ENCODE measurements at places on chromosomes 6 and 20. TPM values are rescaled to one million over a fixed set of nuclear protein-coding genes. Genes with fewer than 3 reads are reported as not detected.

GRCh38 chr6:100685747-100686146 lies 195.4 kb downstream of the ASCC3 start:
- DNase-seq: no peak
- H3K4me1 ChIP-seq: no peaks in the 10 kb centered on the region
- H3K27ac ChIP-seq: no peak overlapping the region
- H3K4me3 ChIP-seq: no peak overlapping the region
- no peaks in the 10 kb centered on the region for H3K27me3 ChIP-seq

RIMS1 gene
- 5.5 TPM for total RNA-seq

CALHM4 gene
- not detected for total RNA-seq

MCCD1 gene
- 0.47 TPM for total RNA-seq

- no peak overlapping the region for H3K4me3 ChIP-seq
- H3K27me3 ChIP-seq: no peaks in the 10 kb centered on the region
- peaks cover 5% of the 10 kb centered on the region for H3K4me1 ChIP-seq
- peak; percentile 63 for DNase-seq
Measured at GRCh38 chr6:130981409-130981808, 81.6 kb downstream of the EPB41L2 start.

GRCh38 chr6:89217299-89217910 lies at the start of gene GABRR1:
Gene GABRR1 (minus strand): TSS chr6:89217358. CDS start chr6:89217322, 36 bp downstream.
- no peaks in the 10 kb centered on the region for H3K4me1 ChIP-seq
- no peaks in the 10 kb centered on the region for H3K36me3 ChIP-seq
- no peaks in the 10 kb centered on the region for H3K27me3 ChIP-seq
- no peak within 1 kb of the TSS for H3K27ac ChIP-seq

GRCh38 chr6:64224819-64225218 lies 589.2 kb downstream of the PHF3 start:
- no peaks in the 10 kb centered on the region for H3K4me1 ChIP-seq
- no peaks in the 10 kb centered on the region for H3K36me3 ChIP-seq
- DNase-seq: no peak
- no peak overlapping the region for H3K27ac ChIP-seq
- no peaks in the 10 kb centered on the region for H3K27me3 ChIP-seq
- no peak overlapping the region for H3K4me3 ChIP-seq

GRCh38 chr6:89260832-89261231 lies 43.7 kb upstream of the GABRR1 start:
- no peak overlapping the region for H3K27ac ChIP-seq
- H3K27me3 ChIP-seq: no peaks in the 10 kb centered on the region
- H3K36me3 ChIP-seq: no peaks in the 10 kb centered on the region
- H3K4me1 ChIP-seq: peaks cover 6% of the 10 kb centered on the region

C6orf132 gene
- 11.6 TPM for total RNA-seq

GRCh38 chr20:15195378-15195777 lies 858.0 kb upstream of the FLRT3 start:
- H3K4me1 ChIP-seq: no peaks in the 10 kb centered on the region
- H3K27me3 ChIP-seq: no peaks in the 10 kb centered on the region
- no peaks in the 10 kb centered on the region for H3K36me3 ChIP-seq
- no peak overlapping the region for H3K4me3 ChIP-seq
- DNase-seq: no peak

GRCh38 chr6:56757588-56757984 lies 114.9 kb upstream of the DST start:
- H3K4me1 ChIP-seq: peaks cover 23% of the 10 kb centered on the region
- H3K27ac ChIP-seq: peak overlapping the region; percentile 67
- no peak overlapping the region for H3K4me3 ChIP-seq
- no peaks in the 10 kb centered on the region for H3K27me3 ChIP-seq
- peak; percentile 67 for DNase-seq
- no peaks in the 10 kb centered on the region for H3K36me3 ChIP-seq

GRCh38 chr6:166754218-166755030 lies 127.4 kb upstream of the RPS6KA2 start:
- H3K27ac ChIP-seq: no peak overlapping the region
- H3K4me3 ChIP-seq: no peak overlapping the region

DNA sequence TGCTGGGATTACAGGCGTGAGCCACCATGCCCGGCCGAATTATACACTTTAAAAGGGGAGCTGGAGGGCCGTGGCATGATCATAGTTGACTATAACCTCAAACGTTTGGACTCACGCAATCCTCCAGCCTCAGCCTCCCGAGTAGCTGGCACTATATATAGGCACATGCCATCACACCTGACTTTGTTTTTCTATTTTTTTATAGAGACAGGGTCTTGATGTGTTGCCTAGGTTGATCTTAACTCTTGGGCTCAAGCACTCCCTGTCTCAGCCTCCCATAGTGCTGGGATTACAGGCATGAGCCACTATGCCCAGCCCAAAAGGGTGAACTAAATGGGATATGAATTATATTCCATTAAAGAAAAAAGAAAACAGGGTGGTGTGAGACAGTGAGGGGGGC lies 7.8 kb downstream of the PTGIS start:
- H3K4me1 ChIP-seq: peaks cover 3% of the 10 kb centered on the region
- no peaks in the 10 kb centered on the region for H3K36me3 ChIP-seq
- no peaks in the 10 kb centered on the region for H3K27me3 ChIP-seq
- DNase-seq: no peak

SLCO4A1 gene
- 26.7 TPM for total RNA-seq

MRPL2 gene
- 28.8 TPM for total RNA-seq

DNA sequence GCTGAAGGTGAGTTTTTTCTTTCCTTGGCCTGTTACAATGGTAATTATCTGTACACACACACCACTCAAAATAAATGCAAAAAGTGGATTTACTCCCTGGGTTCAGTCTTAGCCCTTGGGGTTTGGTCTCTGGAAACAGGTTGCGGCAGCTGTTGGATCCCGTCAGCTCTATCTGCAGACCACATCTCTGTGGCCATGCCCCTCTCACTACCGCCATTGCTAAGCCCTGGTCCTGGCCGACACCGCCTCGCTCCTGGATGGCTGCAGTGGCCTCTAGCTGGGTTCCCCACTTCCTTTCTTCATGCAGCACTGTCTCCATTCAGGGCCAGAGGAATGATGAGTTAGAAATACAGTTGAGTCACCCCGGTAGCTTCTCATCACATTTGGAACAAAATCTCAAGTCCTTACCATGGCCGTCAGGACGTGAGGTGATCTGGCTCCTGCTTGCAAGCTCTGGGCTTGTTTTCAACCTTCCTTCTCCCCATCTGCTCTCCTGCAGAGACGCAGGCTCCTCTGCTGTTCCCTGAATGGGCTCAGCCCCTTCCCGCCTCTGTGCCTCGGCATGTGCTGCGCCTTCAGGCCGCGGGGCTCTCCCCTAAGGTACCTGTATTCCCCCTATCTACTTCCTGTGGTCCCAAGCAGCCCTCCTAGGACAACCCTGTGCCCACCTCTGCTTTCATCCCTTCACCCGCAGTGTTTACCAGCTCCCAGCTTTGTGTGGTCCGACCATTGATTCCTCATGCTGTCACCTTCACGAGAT lies 38.0 kb downstream of the EFCAB8 start:
- H3K4me1 ChIP-seq: no peaks in the 10 kb centered on the region
- H3K4me3 ChIP-seq: no peak overlapping the region
- DNase-seq: no peak
- H3K27ac ChIP-seq: no peak overlapping the region
- no peaks in the 10 kb centered on the region for H3K27me3 ChIP-seq

FAM135A gene
- total RNA-seq: 78.4 TPM

DNA sequence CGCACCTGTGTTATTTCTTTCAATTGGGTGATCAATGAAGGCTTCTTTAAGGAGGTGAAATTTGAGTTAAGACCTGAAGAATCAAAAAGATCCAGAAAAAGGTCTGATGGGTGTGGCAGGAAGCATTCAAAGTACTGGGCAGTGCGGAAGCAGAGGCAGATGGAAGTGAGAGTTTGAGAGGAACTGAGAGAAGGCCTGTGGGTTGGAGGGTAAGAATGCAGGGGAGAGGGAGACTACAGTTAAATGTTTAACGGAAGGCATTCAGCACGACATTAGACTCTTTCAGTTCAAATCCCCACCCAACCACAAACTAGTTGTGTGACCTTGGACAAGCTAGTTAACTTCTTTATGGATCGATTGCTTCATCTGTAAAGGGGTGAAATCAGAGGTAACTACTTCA lies 50.5 kb upstream of the GCM1 start:
- no peaks in the 10 kb centered on the region for H3K27me3 ChIP-seq
- H3K27ac ChIP-seq: no peak overlapping the region
- H3K4me1 ChIP-seq: no peaks in the 10 kb centered on the region
- no peak overlapping the region for H3K4me3 ChIP-seq

DNA sequence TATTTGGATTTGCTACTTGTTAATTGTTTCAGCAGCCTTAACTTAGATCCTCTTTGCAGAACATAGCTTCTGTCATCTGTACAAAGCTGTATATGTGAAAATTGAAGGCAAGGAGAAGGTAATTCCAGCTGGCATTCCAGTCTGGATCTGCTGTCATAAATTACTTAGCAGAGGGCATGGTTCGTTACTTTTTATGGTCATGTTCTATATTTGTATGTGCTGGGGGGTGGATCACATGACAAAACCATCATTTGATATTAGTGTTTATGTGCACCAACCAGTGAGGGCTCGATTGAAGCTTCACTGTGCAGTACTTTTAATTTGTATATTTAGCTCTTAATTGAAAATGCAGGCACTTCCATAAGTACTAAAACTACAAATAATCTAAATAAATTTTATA lies 80.2 kb downstream of the CAP2 start:
- H3K4me3 ChIP-seq: no peak overlapping the region
- peak overlapping the region; percentile 80 for H3K27ac ChIP-seq
- H3K36me3 ChIP-seq: no peaks in the 10 kb centered on the region
- no peak for DNase-seq
- H3K27me3 ChIP-seq: no peaks in the 10 kb centered on the region

Measured in hepatocyte (in vitro differentiated cells).